AG04449 (cell line): ENCODE measurements at places on chromosomes 2 and 18.

DNA sequence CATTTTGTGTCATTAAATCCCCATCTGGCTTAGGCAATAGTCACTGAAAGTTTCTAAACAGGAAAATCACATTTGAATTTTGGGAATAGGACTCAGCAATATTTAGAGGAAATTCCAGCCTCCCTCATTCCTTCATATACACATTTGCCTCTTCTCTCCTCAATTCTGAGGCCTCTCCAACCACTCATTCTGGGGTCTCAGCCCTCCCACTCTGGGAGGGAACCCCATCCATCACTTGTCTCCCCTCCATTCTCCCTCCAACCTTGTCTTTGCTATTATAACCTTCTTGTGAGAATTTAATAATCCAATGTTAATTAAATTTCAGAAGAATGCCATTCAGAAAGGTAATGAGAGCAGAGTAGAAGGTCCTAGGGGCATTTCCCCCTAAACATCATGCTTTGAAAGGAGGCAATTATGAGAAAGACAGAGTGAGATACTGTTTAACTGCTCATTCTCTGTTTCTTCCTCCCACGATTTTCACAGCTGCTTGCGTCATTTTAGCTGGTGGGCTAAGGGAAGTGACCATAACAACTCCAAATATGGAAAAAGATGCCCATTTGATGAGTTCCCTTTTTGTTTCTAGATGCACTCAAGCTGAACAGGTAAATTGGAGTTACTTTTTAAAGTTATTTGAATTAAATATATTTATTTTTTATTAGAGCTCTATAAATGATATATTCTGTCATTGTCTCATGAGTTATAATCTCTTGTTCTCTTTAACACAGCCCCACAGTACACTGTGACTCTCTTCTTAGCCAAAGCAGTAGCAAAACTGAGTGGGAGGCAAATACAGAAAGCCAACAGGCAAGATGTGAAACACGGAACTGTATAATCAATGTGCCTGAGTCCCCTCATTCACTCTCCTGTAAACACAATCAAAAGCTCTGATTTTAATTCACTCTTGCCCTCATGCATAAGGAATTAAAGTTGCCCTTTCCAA lies 135.1 kb downstream of the DLGAP1 start:
- no peak for DNase-seq

DNA sequence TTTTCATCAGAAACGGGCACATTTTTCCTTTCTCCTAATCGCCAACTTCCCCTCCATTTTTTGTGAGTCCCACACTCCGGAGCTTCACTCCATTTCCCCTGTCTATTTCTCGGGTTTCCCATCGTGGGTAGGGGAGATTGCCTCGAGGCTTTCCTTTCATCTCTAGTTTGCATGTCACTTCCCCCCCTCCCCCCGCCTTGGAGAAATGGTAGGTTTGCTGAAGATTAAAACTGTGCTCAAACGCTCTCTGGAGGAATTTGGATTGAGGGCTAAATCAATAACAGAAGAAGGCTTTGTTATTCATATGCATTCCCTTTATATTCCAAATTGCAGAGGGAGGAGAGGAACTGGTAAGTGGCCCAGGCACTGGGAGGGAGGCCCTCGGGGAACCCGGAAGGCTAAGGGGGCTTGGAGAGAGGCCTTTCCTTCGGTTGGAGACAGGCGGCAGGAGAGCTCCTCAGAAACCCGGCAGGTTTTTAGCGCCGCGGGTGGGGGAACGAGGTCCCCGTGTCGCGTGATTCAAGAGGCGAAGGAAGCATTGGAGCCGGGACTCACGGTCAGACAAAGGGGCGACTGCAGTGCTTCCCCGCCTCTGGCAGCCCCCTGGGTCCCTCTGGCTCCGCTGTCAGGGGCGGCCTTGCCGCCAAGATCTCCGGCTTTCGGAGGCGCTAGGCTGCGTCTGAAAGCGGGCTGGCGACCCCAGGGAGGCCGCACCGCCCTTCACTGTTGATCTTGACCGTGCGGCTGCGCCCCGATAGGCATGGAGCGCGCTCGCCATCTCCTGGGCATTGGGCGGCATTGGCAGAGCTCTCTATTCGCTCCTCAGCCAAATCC lies 2.4 kb upstream of the HOXD12 start:
- no peak for DNase-seq

GRCh38 chr2:63692002-63692606 lies 103.3 kb downstream of the MDH1 start:
- DNase-seq = no peak

- no peak for DNase-seq
These were observed 136.2 kb upstream of the ARHGAP28 start for GRCh38 chr18:6593142-6593885.

DNA sequence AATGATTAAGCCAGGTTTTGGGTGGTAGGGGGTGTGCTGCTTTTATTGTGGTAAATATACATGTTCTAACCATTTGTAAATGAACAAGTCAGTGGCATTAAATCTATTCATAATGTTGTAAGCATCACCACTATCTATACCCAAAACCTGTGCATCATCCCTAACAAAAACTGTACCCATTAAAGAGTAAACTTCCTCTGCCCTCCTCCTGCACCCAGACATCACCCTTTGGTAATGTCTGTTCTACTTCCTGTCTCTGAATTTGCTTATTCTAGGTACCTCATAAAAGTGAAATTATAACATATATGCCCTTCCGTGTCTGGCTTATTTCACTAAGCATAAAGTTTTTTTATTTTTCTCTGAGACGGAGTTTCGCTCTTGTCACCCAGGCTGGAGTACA lies 14.1 kb downstream of the RIF1 start:
- DNase-seq = no peak

GRCh38 chr2:152861349-152861942 lies 143.0 kb downstream of the ARL6IP6 start:
- DNase-seq = no peak

GRCh38 chr18:45958730-45959129 lies 8.4 kb downstream of the EPG5 start:
- no peak for DNase-seq

- no peak for DNase-seq
These were observed 21.5 kb upstream of the CYP1B1 start for GRCh38 chr2:38097258-38097987.

GRCh38 chr18:24138409-24138788 lies 463 bp upstream of the CABYR start:
- no peak for DNase-seq
